Tibial nerve (tissue), 4 donors: ENCODE measurements at places on chromosomes 13 and 19. TPM values are rescaled to one million over a fixed set of nuclear protein-coding genes. Genes with fewer than 3 reads are reported as not detected.
A peak's percentile ranks its signal among the peaks of the same experiment; 100 is the strongest.

TEX26 gene
- total RNA-seq, result not detected

DNA sequence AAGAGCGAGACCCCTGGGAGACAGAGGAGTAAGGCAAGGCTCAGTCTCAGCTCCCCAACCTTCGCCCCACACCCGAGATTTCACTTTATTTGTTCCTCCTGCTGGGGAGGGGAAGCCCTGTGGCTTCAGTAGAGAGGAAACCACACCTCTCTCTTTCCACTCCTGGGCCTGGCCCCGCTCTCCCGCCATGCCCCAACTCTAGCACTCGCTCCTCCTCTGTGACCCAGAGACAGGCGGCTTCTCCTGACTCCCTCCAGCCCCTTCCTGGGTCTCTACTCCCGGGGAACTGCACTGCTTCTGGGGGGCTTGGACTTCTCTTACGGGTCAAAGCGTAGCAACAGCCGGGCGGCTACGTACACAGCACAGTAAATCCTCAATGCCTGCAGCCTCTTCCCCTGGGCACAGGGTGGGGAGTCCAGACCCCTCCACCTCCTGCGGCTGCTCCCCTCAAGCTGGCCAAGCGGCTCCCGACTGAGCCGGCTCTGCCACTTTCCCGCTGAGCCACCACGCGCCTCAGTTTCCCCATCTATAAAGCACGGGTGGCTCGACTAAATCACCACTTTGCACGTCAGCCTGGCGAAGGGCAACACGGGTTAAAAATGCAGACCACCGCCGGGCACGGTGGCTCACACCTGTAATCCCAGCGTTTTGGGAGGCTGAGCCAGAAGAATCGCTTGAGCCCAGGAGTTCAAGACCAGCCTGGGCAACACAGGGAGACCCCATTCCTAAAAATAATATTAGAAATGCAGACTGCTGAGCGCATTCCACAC is 1.4 kb downstream of the RNF126 start:
- H3K27me3 ChIP-seq, result no peaks in the 10 kb centered on the region
- peaks cover 25% of the 10 kb centered on the region for H3K36me3 ChIP-seq
- no peak for DNase-seq
- peaks cover 58% of the 10 kb centered on the region for H3K4me1 ChIP-seq
- peak overlapping the region; percentile 77 for H3K4me3 ChIP-seq
- H3K27ac ChIP-seq, result peak overlapping the region; percentile 90

DNA sequence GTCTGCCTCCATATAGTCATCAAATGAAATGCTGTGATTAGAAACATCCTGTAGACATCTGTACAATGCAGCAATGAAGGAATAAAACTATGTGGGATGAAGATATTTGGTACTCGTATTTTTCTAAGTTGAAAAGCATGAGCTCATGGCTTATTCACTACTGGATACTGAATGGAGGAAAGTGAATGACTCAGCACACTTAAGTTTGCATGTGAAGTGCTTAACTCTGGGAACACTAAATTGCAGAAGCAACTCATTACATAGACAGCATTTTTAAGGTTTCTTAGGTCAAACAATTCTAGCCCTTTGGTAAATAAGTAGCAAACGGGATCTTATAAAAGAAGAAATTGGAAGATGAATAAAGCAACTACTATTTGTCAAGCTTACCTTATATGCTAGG is 429.0 kb upstream of the MIR17HG start:
- no peaks in the 10 kb centered on the region for H3K27me3 ChIP-seq
- no peak overlapping the region for H3K4me3 ChIP-seq
- no peaks in the 10 kb centered on the region for H3K4me1 ChIP-seq

GRCh38 chr19:32916969-32917615 is 47.5 kb upstream of the SLC7A9 start:
- H3K27ac ChIP-seq, result no peak overlapping the region
- H3K4me3 ChIP-seq, result no peak overlapping the region
- peaks cover 93% of the 10 kb centered on the region for H3K36me3 ChIP-seq
- no peak for DNase-seq
- no peaks in the 10 kb centered on the region for H3K27me3 ChIP-seq
